ENCODE measurements at places on chromosomes 12 and 14. TPM values are rescaled to one million over a fixed set of nuclear protein-coding genes. Genes with fewer than 3 reads are reported as not detected.

DNA sequence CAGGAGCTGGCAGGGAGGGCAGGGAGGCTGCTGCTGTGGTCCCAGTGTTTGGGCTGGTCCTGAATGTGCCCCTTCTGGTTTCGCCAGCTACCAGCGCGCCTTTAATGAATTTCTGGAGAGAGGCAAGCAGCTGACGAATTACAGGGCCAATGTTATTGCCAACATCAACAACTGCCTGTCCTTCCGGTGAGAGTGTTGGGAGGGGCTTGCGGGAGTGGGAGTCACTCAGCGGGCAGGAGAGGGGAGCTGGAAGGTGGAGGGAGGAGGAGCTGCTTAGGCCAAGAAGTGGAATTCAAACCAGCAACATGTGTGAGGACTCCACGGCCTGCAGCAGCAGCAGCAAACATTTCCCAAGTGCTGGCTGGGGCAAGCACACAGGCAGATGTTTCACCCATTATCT, 7.7 kb downstream of the TNFAIP2 start:
- DNase-seq = no peak

- no peak for DNase-seq
These were observed 55.4 kb downstream of the KCNJ8 start for GRCh38 chr12:21718944-21719650.

WNT1 gene
- not detected for total RNA-seq

DNA sequence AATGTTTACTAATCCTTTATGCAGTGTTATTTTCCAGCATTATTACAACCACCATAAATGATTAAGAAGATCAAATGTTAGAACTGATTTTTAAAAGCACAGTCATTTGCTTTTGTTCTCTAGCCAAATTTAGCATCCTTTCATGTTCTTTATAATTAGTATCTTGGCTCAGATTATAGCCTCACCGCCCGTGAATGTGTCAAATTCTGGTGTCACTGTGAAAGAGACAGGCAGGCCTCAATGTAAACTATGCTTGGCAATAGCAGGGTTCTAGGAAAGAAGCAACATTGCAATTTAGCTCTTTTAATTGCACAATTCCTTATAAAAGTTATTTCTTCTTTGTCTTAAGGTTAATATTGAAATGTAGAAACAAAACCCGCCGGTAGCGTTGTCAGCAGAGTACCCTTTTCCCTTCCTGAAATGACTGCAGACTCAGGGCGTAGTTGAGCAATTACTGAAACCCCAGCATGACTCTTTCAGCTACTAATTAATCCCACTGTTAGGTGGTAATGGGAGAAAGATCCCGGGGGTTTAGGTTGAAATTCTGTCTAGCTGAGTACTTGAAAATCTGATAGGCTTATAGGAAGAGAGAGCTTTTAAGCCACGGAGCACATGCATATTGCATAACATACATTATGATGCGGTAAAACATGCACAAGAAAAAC, 1600.5 kb upstream of the SEL1L start:
- no peak for DNase-seq

GRCh38 chr12:124110372-124110883, 137.4 kb downstream of the ZNF664 start:
- DNase-seq = no peak

Measured in esophagus squamous epithelium (tissue), 5 donors.